Activated CD4-positive, alpha-beta T cell treated with anti-CD3 and anti-CD28 coated beads for 48 hours (primary cell): ENCODE measurements at places on chromosomes 16 and 17.

GRCh38 chr17:45231481-45232116 lies 9.9 kb downstream of the FMNL1 start:
- DNase-seq, result peak; percentile 45

GRCh38 chr17:17725011-17725751 lies 43.9 kb downstream of the RAI1 start:
- DNase-seq, result no peak

GRCh38 chr16:77322757-77323156 lies 112.1 kb downstream of the ADAMTS18 start:
- DNase-seq, result no peak

- DNase-seq, result no peak
These were observed 642.7 kb downstream of the HS3ST4 start for GRCh38 chr16:26334218-26335111.

DNA sequence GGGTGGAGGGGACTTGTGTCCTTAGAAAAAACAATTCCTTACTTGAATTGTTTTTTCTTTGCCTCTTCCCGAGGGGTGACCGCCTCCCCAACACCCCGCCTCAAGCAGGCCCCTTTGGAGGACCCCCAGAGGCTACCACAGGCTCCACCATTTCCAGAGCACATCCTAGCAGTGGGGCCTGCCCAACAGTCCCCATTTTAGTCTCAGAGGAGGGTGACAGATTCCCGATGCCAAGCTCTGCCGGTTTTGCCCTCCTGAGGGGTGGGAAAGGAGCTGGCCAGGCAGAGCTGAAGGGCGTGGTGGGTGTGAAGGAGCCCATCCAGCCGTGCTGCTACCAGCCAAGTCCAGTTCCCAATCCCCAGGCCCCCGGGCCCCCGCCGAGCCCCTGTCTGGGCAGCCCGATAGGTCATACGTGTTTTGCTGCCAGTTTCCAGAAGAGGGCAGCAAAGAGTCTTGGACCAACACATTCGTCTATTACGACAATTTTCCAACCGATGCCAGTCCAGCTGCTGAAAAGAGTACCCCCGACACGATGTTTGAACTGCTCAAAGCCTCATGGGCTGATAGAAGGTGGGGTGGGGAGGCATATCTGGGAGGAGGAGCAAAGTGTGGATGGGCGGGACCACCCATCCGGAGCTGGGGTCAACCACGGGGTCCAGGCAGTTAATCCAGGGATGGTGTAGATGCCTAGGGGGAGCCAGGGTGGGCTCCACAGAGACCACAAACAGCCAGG lies 18.8 kb upstream of the GAA start:
- peak; percentile 75 for DNase-seq

DNA sequence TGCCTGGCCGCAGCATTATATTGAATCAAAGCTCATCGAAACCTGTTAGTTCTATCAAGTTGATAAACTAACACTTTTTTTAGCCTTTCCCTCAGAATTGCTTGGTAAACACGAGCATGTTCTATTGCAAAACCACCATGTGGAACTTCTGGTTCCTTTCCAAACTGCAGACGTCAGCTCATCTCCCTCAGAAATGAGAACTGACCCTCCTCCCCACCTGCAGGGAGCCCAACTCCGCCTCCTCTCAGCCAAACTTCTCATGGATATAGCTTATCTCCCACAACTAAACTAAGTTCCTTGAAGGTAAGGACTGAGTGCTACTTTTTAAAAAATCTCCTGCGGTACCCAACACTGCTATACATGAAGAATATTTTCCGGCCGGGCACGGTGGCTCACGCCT lies 6.7 kb downstream of the SHMT1 start:
- DNase-seq, result no peak

DNA sequence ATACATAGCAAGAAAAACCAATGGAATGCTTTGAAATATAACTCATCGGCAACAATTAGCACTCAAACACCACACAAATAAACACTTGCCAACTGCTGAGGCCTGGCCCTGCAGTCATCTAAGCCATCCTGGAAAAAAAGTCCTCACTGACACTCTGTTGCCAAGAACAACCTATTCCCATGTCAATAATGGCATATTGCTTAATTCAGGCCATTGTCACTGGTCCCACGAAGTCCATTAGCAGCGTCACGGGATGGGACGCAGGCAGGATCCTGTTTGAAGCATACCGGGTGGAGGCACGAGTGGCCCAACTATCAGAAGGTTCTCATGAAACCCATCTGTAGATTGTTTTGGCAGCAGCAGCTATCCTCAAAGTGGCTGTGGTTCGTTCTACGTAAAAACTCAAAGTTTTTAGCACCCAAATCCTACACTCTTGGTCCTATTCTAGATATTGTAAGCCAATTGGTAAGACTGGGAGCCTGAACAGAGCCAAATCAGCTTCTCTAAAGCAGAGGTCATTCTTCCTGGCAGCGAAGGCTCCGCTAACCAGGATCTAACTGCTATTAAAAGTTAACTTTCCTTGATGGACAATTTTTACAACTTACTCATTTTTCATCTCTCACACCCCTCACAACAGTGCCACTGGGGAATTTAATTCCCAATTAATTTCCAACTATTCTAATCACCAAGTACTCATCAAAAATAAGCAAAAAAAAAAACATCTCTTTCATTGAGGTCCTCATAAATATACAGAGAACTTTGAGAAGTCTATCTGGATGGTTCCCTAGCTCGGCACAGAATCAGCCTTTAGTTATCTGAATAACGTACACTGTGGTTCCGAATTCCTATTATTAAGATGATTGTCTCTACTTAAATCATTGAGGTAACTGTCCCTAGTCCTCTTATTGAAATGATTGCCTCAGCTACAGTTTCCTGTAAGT lies 91.5 kb downstream of the ZFHX3 start:
- no peak for DNase-seq

DNA sequence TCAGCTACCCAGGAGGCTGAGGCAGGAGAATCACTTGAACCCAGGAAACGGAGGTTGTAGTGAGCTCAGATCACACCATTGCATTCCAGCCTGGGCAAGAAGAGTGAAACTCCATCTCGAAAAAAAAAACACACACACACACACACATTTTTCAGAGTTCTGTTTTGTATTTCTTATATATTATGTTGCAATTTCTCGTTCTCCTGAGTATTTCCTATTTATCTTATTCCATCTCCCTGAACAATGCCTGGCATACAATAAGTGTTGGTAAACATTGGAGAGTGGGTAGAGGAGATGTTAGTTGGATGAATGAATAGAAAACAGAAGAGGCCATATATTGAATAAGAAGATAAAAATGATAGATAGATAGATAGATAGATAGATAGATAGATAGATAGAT lies 167.8 kb upstream of the CDH5 start:
- no peak for DNase-seq

- DNase-seq, result no peak
These were observed 20.8 kb downstream of the FOXF1 start for GRCh38 chr16:86531191-86531545.

DNA sequence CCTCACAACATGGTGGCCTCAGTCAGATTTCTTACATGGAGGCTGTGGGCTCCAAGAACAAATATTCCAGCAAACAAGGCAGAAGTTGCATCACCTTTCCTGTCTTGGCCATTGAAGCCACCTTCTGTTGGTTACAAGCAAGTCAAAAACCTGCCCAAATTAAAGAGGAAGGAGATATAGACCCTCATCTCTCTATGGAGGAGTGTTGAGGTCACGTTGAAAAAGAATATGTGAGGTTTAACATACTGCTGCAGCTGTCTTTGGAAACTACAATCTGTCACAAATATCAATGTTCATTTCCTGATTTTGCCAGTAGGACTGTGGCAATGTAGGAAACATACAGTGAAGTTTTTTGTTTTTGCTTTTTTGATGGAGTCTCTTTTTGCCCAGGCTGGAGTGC lies 211.4 kb downstream of the COPRS start:
- DNase-seq, result no peak

GRCh38 chr17:41284546-41284945 lies 9.0 kb downstream of the KRTAP9-7 start:
- DNase-seq, result no peak

- DNase-seq, result peak; percentile 48
These were observed 15.2 kb downstream of the IL21R start for GRCh38 chr16:27417047-27417671.

DNA sequence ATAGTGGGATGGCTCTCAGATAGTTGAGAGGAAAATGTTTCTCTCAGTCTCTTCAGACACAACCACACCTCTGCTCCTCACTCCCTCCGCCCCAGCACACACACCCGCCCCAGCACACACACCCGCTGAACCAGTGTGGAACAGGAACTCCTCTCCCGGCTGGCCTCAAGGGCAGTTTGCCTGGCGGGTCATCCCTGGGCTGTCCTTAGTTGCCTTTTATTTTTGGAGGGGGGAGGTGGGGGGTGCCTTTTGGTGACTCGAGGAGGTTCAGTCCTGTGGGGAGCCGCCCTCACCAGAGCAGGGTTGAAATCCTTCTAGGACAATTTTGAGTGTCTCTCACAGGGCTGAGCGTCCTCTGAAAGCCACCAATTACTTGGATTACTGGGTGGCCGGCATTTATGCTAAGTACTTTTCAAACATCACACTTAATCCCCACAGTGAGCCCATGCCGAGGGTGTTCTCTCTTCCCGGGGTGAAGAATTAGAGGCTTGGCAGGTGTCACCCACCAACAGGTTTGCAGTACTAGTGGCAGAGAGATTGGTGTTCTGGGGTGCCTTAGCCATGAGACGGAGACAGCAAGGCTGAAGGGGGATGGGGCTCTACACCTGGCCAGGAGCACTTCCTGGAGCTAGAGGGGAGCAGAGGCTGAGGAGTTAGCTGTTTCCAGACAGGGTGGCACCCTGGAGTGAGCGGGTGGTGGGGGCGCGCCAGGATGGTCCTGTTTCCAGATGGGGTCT lies 2.8 kb downstream of the RASD1 start:
- no peak for DNase-seq

DNA sequence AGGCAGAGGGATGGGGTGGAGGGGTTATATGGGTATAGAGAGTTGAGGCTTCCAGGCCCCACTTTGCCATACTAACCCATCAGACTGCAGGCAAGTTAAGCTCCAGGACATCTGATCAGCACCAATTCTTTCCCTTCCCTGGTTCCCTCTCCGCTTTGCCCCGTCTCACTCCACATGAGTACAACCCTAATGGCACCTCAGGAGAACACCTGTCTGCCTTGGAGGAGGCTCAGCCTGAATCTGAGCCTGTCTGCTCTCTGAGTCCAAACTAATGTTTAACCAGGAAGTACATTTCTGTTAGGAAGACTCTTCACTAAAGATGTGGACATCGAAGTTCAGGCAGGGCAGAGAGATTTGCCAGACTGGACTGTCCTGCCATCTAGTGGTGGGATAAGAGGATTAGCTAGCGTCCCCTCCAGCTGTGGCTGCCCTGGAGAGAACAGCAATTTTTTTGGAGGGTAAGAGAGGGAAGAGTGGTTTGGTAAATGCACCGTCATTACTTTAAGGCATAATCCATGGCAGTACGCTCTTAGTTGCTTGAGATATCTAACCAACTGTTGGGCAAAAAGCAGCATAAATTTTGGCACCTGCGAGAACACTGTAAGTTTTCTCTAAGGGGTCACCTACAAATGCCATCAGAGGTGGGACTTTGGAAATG lies 29.2 kb upstream of the LRRC75A start:
- peak; percentile 72 for DNase-seq

DNA sequence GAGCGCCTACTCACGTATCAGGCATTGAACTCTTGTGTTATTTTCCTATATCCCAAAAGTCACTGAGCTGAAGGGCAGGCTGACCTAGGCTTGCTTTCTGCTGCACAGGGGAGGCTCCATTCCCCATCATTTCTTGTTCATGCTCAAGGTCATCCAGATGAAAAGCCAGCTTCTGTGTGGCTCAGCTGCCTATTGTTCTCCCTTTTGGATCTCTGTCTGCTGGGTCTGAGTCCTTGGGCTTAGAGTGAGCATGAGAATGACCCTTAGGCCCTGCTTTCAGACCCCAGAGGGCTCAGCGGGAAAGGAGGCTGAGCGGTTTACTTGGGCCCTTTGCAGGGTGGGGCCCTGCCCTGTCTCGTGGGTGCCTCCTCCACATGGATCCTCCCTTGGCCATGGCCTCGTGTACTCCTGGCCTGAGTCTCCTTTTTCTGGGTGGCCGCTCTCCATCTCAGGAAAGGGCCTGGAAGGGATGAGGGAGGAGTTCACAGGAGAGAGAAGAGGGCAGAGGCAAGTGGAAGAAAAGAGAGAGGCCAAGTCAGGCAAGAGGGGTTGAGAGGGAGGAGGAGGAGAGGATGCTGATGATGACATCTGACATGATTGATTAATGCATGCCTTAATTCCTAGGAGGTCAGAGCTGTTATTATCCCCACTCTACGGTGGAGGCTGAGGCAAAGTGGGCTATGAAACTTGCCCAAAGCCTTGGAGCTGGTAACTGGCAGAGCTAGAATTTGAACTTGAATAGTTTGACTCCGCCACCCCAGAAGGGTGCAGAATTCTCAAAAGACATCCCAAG lies 19.8 kb upstream of the MAP3K14 start:
- DNase-seq, result no peak

DNA sequence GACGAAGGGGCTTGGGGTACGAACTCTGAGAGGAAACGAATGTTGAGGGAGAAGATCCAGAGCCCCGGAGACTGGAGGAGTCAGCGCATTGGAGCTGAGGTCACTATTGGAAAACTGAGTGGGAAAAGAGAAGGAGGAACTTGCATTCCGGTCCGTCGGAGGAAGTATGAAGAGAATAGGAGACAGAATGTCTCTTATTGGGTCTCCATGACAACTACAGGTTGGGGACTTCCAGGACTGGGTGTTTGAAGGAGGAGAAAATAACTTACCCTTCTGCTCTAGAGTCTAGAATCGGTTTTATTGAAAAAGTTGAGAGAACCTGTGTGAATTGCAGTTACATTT lies 537 bp downstream of the GOSR1 start:
- DNase-seq, result no peak
